Gastrocnemius medialis (tissue), 4 donors: ENCODE measurements at places on chromosomes 1 and 21. TPM values are rescaled to one million over a fixed set of nuclear protein-coding genes. Genes with fewer than 3 reads are reported as not detected.

NTRK1 gene
- not detected for total RNA-seq

TSPEAR gene
- total RNA-seq = not detected

LCE6A gene
- total RNA-seq = not detected

SPAG17 gene
- not detected for total RNA-seq

BTBD19 gene
- total RNA-seq = not detected

GRIK3 gene
- 0.13 TPM for total RNA-seq

LCE3D gene
- not detected for total RNA-seq

NPPB gene
- not detected for total RNA-seq

OR2L3 gene
- not detected for total RNA-seq

CD2 gene
- not detected for total RNA-seq

CYP4A22 gene
- total RNA-seq = 0.32 TPM

NFASC gene
- 0.75 TPM for total RNA-seq

IL19 gene
- total RNA-seq = not detected
